ENCODE measurements at places on chromosomes 5 and 9.

- no peak for DNase-seq
Observed at GRCh38 chr5:50744776-50745175, 78.3 kb downstream of the PARP8 start.

GRCh38 chr5:137735555-137736284 is at the start of gene KLHL3:
Gene KLHL3 (minus strand): TSS chr5:137736089. CDS start chr5:137735646, 443 bp downstream.
- DNase-seq: no peak

- no peak for DNase-seq
Observed at GRCh38 chr9:95857896-95858295, 17.6 kb upstream of the ERCC6L2 start.

GRCh38 chr9:127514468-127514867 is 63.2 kb downstream of the LRSAM1 start:
- DNase-seq: no peak

GRCh38 chr5:5480481-5481111 is 58.1 kb downstream of the ICE1 start:
- no peak for DNase-seq

- no peak for DNase-seq
Observed at GRCh38 chr5:171355302-171355724, 32.3 kb upstream of the NPM1 start.

GRCh38 chr9:107155244-107155817 is 127.7 kb upstream of the RAD23B start:
- no peak for DNase-seq

GRCh38 chr5:135615581-135616260 is 36.9 kb upstream of the CXCL14 start:
- no peak for DNase-seq

DNA sequence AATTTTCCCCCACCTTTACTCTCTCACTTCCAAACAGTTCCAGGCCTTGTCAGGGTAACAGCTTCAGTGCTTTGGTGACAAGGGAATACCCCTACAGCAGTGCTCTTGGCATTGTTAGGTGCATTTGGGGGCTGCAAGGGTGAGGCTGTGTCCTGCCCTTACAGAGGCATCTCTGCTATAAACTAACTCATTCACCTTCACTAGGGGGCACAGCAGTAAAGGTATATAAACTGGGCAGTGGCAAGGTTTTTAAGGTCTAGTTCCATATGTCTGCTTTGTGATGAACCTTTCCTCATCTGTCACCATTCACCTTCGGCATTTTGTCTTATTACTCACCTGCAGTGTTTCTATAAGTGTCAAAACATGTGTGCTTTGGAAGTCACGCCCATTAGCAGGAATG is 79.1 kb upstream of the GPR151 start:
- no peak for DNase-seq

DNA sequence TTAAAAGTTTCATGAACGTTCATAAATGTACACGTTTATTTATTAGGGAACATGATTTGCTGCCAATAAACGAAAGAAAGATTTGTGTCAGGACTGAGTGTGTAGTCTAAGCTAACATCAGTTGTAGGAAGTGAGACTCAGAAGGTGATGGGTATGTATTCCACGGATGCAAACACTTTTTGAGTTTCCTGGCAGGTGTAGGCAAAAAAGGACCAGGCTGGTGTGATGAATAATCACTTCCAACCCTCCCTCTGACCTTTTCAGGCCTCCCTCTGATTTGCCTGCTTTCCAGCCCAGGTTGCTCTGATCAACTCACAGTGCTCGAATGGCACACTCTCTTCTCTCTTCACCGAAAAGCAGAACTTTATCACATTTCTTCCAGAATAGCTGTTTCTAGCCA is 51.8 kb downstream of the BASP1 start:
- no peak for DNase-seq

GRCh38 chr5:139167952-139168720 is 30.0 kb downstream of the SIL1 start:
- DNase-seq: no peak

DNA sequence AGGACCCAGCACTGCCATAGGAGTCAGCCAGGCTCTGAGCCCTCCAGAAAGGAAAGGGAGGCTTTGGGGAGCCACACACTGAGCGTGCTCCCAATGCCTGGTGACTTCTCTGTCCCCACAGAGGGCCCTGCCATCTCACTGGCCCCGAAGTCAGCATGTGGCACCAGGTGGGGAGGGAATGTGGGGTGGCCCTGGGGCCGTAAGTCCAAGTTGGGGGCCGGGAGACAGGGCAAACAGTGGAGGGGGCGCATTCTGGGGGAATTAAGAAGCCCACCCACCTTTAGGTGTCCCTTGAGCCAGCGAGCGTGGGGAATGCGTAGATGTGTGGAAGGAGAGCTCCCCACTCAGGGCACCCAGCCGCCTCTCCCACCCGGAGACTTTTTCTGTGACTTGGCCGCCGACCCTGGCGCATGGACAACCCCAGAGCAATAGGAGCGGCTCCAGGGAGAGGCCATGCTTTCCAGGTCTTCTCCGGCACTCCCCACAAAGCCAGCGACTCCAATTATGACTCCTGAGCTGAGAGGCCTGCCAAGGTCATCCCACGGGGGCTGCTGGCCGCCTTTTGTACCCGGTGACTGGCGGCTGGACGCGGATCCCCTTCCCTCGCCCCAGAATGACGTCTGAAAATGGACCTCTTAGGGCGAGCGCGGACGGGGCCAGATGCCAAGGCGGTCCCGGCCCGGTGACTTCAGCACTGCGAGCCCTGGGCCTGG is 9.8 kb downstream of the IRX1 start:
- no peak for DNase-seq

DNA sequence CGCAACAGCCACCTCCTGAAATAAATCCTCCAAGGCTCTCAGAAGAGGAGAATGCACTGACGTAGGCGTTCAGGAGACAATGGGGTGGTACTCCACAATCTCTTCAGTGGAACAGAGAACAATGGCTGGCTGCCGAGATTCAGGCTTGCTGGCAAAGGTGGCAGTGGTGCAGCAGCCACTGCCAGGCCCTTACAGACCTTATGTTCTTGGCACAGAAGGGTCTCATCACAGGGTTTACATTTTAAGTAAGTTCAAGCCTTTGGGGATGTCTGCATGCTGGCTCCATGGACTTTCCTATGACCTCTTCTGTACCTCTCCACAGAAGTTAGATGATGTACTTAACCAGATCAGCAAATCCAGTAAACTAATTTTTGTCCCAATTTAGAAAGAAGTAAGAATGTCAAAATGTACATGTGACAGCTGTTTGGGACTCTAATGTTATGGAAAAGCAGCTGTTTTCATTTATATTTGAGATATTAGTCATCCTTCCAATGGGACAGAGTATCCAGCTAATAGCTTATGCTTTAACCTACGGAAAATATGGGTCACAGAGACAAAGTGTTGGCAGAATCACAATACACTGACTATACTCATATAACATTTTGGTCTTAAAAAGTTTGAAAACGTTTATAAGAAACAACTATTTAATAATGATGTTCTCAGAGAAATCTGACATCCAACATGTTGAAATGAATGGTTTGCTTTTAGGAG is 180.9 kb downstream of the MAPKAP1 start:
- DNase-seq: no peak

GRCh38 chr5:121915765-121916164 is 46.0 kb upstream of the SRFBP1 start:
- no peak for DNase-seq

DNA sequence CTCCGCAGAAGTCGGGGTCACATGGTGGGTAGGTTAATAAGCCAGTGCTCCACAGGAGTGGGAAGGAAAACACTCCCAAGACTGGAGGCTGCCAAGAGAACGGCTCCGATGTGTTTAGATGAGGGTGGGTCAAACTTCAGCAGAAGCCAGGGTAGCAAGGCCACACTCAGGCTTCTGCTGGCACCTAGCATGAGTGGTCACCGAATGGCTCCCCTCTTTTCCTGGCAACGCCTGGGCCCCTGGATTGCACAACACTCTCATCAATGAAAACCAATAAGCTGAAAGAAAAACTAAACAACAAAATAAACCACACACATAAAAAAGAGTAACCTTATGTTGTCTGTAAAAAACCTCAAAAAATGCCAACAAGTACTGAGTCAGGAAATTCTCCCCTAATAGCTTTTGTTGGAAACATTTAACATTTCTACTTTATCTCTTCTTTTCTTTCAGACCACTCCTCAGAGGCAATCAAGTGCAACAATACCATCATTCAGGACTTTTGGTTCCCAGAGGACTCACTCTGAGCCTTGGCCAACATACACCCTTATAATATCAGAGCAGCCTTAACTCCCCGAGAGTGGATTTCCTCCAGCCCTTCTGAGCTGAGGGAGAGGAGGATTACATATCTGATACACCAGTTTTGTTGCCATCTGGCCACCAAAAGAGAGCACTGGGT is 279.9 kb downstream of the ENC1 start:
- DNase-seq: no peak
